ENCODE measurements at places on chromosomes 4 and X.

- DNase-seq = no peak
These were observed 244.3 kb upstream of the DCAF8L1 start for GRCh38 chrX:28225513-28225912.

GRCh38 chr4:184911310-184911709, 85.5 kb upstream of the ACSL1 start:
- no peak for DNase-seq

DNA sequence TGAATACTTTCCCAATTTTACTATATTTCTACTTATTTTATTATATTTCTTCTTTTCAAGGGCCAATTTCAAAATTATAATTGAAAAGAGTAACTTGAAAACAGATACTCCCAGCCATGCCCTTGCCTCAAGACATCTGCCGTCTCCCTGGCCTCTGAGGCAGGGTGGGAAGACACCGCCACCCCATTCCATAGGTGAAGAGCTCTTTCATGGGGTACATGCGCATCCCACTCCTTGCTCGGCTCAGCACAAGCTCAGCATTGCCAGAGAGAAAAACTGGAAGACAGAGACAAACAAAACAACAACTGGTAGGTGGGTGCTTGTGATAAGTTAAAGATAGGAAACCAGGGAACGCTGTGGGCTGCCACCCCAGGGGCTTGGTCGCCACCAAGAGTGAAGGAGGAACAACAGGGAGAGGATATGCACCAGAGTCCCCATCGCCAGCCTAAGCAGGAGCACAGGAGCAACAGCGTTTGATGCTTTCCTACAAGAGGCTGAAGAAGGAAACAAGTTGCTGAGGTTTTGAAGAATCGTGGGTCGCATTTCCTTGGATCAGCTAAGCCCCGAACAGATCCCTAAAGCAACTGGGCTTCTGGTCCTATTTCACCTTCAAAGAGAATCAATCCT, 11.3 kb downstream of the TMEM154 start:
- no peak for DNase-seq

GRCh38 chr4:78749258-78749971, 26.7 kb upstream of the BMP2K start:
- DNase-seq = no peak

GRCh38 chrX:143683486-143683885, 37.1 kb downstream of the SPANXN2 start:
- DNase-seq = no peak

- no peak for DNase-seq
These were observed 13.2 kb downstream of the TMEM175 start for GRCh38 chr4:945274-946102.

DNA sequence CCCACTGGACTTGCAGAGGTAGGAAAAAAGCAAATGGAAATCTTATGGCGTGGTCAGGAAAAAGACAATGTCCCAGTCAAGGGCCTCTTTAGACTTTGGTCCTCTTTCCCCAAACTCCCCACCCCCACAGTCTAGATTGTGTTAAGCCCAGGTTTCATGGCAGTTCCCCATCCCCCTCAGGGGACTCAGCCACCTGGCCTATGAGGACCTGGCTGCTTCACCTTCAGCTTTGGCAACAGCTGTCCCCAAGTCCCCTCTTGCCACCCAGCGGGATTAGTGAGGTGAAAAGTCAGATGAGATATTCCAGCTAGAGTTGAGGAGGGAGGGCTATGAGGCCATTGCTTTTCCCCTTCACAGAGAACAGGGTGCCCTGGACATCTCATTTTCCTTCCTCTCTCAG, 457 bp downstream of the RIPPLY1 start:
- no peak for DNase-seq

DNA sequence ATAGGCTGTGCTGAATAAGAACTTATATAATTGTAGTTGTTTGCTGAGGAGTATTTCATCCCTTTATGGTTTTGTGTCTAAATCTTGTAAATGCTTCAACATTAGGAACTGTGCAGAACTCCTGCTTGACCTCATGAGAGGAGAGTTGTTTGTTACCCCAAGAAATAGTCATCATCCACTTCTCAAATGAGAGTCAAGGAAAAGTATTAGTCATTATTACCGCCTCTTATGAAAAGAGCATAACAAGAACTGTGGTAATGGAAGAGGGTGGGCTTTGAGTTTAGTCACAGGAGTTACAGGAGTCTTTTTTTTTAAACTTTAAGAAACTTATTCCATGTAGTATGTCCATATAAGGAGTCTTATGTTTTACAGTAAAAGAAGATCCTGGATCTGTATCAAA, 132.9 kb downstream of the RAP1GDS1 start:
- no peak for DNase-seq

DNA sequence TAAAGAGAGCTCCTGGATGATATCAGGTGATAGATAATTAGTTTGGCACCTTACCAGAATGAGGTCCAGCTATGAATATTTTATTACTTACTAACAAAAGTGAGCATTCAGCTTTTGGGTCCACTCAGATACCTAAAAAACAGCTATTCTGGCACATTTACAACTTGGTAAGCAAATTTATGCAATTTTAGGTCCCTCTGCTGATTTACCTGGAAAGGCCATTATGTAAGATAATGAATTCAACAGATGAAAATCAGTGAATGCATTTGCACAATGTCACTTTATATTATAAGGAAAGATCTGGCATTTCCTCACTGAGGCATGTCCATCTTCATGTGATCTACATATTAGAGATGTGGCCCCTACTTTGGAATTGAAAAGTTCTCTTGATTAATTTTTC, 517.0 kb downstream of the SPRY1 start:
- DNase-seq = no peak

DNA sequence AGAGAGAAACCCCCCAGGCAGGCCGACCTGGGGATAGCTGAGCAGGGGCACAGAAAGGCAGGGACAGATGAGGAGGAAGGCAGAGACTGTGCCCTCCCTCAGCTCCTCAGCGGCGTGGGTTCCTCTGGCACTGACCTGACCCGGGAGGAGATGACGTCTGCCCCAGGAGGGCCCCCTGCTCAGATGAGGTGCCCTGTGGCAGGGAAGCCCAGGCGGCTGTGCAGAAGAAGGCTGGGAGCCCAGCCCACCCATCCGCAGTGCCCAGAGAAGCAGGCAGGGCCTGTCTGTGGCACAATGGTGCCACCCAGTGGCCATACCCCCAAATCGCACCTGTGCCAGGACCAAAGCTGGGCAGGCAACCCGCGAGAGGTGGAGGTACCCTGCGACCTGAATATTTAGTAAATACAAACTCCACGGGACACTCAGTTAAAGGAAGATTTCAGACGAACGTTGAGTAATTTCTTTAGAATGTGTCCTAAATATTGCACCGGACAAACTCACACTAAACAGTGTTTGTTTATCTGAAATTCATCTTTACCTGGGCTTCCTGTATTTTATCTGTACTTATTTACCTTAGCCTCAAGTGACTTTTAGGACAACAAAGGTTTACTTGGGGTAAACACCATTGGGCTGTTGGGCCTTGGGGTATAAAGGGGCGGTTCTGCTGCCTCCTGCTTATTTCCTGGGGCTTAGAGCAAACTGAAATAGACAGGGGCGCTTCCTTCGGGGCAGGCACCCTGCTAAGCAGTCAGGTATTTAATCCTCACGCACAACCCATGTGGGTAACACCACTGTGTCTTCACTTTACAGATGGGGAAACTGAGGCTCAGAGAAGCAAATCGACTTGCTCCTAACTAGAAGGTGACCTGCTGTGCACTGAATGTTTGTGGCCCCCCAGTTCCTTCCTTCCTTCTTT, 46.5 kb upstream of the HMX1 start:
- no peak for DNase-seq

DNA sequence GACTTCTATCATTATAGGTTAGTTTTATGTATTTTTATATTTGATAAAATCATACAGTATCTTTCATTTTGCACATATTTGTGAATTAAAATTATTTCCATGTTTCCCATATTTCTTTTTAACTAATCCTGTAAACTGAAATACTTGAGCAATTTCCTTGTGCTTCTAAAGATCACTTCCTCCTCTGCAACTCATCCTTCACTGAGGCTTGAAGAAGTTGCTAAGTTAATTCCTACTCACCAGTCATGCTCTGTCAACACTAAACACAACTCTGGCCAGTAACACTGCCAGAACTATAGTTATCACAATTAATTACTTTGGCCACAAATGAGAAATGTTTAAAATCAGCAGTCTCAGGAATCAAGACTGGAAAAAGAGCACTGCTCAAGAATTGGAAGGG, 6.7 kb downstream of the SPATA4 start:
- DNase-seq = no peak

- no peak for DNase-seq
These were observed 10.2 kb upstream of the TMEM156 start for GRCh38 chr4:39042366-39042765.

DNA sequence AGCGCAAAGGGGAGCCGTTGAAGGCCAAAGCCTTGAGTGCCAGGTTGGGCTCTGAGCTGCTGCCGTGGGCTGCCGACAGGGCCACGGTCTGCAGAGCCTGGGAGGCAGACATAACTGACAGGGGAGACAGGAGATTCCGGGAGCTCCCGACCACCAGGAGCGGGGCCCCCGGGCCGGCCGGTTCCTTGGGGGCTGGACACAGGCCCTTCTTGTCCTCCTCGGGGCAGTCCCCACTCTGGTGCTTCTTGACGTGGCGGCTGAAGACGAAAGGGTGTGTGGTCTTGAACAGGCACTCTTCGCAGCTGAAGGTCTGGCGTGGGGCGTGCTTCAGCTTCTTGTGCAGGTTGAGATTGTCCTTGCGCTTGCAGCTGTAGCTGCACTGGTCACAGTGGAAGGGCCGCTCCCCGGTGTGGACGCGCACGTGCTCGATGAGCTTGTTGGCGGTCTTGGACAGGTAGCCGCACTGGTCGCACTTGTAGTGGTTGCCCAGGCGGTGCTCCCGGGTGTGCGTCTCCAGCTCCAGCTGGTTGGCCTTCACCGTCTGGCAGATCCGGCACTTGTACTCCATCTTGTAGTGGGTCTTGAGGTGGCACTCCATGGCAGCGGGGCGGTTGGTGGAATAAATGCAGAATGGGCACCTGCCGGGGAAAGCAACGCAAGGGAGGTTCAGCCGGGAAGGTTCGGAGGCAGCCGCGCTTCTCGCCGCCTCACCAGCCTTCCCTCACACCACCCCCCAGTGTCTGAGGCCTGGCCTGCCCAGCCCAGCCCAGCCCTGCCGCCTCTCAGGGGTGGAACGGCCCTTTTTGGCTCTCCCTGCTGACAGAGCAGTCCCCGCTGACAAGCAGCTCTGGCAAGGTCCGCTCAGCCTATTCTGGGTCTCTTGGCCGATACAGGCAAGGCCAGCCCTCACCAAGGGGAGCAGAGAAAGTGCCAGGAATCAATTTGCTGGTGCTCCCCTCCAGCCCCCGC, 81.3 kb downstream of the C4orf51 start:
- DNase-seq = no peak

GRCh38 chrX:78333521-78333920, 6.1 kb upstream of the CYSLTR1 start:
- DNase-seq = no peak

DNA sequence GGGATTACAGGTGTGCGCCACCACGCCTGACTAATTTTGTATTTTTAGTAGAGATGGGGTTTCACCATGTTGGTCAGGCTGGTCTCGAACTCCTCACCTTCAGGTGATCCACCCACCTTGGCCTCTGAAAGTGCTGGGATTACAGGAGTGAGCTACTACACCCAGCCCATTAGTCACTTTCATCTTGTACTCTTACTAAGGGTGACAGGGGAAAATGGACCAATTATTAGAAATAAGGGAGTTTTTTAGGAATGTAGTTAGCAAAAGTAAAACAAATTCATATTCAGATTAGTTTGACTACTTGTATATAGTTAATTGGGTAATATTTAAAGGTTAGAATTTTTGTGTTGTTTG, 26.1 kb downstream of the SMARCA5 start:
- no peak for DNase-seq

DNA sequence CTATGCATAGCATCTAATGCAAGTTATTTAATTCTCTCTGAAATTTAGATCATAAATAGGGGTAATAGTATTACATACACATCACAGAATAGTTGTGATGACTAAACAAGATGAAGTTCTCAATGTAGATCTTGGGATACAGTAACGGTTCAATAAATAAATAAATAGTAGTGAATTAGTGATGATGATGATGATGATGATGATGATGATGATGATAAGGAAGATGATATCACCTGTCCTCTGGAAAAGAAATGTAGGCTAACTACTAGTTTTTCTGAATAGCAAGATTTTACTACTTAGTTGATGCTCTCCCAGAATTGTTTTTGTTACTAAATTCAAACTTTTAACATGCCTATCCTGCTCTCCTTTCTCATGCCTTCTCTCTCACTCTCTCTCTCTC, 30.3 kb downstream of the SH3BGRL start:
- DNase-seq = no peak

Data from mesothelial cell of epicardium (in vitro differentiated cells).